Germinal center (tissue), 1 donor: ENCODE measurements at places on chromosomes 6 and 20.

GRCh38 chr6:15956205-15957106 lies 172.4 kb upstream of the MYLIP start:
- no peak for DNase-seq

DNA sequence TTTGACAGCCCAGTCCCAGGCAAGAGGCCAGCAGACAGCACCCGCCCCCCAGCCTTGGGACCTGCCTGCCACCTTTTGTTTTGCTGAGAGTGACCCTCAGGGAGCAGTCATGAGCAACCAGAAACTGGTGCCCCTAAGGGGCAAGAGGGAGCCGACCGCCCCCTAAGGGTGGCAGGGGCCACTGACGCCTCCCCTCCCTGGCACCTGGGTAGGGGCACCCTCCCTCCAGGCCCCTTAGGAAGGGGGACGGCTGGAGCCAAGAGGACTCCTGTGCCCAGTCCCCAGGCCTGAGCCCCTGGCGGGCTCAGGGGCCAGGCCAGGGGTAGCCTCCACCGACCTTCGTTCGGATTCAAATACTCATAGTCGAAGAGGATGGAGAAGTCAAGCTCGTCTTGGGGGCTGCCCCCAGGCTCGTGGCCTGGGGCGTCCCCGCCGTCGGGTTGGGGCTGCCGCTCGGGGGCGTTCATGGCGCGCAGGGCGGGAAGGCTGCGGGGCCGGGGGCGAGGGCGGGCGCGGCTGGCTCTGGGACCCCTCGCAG lies 417 bp downstream of the NFATC2 start:
- peak; percentile 83 for DNase-seq

GRCh38 chr6:160333841-160334240 lies 14.3 kb upstream of the SLC22A3 start:
- no peak for DNase-seq

DNA sequence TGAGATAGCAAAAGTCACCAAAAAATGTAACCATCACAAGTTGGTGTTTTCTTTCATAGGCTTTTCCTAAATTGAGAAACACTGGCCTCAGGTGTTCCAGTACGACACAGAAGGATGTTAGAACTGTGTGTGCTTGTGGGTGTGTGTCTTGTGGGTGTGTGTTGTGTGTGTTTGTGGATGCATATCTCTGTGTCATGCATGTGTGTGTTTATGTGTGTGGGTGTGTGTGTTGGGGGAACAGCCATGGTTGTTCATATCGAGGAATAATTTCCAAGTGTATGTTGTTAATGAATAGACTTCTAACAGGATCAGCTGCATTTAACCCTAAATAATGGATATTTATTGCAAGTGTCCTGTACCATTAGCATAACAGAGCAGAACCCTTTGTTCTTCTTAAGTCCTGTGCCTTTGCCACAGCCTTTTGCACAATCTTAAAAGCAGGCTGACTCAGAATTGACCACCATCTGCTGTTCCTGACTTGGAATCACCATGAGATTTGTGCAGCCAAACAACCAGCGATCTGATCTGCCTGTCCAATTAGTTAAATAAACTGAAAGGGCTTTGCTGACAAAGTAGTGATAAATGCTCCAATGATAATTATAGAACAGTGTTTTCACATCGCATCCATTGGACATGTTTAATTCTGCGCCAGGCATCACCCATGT lies 7.6 kb downstream of the CD93 start:
- no peak for DNase-seq

GRCh38 chr6:2579241-2579761 lies 171.4 kb downstream of the MYLK4 start:
- no peak for DNase-seq

DNA sequence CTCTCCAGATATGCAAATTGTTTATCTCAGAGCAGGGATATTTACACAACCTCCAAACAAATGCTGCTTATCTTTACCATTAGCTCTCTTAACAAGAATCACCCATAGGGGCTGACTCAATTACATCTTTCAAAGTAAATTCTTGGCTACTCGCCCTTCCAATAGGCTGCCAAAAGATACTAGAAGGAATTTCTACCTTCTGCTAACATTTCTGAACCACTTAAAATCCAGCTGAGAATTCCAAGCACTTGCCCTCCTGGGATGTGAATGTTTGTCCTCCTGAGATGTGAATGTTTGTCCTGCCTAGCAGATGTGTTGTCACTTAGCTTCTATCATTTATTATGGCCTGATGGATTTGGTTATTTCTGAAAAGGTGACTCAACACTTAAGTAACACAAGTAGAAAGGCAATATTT lies 388.0 kb downstream of the GJA1 start:
- DNase-seq: no peak

DNA sequence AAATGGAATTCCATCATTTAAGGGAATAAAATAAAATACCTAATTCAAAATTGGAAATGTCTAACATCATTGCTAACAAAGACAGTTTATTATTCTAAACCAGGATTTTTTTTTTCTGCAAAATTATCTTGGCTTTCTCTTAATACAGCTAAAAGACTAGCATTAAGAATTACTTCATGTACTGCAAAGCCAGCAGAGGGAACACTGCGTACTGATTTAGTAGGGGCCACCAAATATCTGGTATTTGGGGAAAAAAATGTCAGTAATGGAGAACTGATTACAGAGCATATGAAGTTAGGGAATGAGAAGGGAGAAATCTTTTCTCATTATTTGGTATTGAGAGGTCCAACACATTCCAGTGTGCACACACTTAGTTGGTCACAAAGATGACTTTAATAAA lies 3.2 kb upstream of the SOX4 start:
- no peak for DNase-seq

- DNase-seq: no peak
Measured at GRCh38 chr20:22379472-22379871, 204.9 kb downstream of the FOXA2 start.

DNA sequence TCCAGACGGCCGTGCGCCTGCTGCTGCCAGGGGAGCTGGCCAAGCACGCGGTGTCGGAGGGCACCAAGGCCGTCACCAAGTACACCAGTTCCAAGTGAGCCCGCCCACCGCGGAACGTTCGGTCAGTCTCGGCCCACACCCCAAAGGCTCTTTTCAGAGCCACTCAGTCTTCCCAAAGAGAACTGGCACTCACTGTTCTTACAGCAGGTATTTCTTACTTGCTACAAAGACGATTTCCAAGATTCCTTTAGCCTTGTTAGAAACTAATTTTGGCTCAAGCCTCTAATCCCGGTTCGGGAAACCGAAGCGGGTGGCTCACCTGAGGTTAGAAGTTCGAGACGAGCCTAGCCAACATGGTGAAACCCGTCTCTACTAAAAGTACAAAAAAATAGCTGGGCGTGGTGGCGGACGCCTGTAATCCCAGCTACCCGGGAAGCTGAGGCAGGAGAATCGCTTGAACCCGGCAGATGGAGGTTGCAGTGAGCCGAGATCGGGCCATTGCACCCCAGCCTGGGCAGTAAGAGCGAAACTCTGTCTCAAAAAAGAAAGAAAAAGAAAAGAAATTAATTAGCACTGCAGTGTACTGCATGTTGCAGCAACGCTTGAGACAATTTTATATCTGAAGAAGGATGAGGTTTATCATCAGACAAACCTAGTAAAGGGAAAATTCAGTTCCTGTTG lies 73.1 kb downstream of the OR2B2 start:
- no peak for DNase-seq

DNA sequence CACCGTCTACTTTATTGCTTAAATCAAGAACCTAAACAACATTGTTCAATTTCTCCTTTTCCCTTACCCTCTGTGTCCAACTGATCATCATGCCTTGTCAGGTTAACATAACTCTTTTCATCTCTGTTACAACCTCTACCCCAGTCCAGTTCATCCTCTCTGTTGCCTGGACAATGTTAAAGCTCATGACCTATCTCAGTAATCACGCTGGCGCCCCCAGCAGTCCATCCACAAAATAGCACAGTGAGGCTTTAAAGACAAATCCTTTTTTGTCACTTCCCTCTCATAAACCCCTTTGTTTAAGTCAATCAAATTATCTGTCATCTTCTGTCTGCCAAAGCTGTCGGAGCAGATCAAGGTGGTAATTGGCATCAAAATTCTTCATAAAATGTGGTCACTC lies 140.1 kb downstream of the QKI start:
- DNase-seq: peak; percentile 15

GRCh38 chr6:91926361-91926760 lies 1339.5 kb upstream of the MAP3K7 start:
- no peak for DNase-seq

DNA sequence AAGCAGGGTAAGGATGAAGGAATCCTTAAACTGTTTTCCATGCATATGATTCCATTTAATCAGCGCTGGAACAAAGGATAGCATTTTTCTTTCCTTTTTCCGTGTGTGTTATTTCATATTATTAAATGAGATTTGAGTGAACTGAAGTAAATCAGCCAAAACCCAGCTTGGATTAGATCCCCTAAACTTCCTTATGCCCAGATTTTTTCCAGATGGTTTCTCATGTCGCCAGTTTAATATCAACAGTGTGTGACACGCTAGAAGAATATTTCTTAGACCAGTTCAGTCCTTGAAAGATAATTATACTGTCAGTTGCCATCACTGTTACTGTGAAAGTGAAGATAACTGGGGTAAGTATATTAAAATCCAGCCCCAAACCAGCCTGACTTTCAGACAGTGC lies 1009.4 kb downstream of the KIF16B start:
- no peak for DNase-seq

- DNase-seq: no peak
Measured at GRCh38 chr6:74182992-74183391, 487.0 kb downstream of the CD109 start.

DNA sequence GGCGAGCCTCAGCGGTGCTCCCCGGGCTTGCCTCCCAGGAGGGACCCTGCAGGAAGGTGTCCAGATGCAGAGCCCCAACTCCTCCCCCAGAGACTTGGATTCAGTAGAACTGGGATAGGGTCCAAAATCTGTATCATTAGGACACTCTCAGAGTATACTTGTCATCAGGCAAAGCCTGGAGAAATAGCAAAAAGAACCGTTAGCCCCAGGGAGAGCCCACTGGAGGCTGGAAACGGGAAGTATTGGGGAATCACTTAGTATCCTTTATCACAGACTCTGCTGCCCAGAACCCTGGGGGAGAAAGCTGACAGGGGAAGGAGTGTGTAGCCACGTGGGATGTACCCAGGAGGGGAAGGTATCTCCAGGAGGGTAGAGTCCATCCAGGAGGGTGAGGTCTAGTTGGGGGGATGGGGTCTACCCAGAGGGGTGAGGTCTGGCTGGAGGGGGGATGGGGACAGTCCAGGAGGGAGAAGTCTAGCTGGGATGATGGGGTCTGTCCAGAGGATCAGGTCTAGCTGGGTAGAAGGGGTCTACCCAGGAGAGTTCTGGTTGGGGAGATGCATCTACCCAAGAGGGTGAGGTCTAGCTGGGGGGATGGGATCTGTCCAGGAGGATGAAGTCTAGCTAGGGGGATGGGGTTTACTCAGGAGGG lies 107.2 kb downstream of the LY86 start:
- no peak for DNase-seq

DNA sequence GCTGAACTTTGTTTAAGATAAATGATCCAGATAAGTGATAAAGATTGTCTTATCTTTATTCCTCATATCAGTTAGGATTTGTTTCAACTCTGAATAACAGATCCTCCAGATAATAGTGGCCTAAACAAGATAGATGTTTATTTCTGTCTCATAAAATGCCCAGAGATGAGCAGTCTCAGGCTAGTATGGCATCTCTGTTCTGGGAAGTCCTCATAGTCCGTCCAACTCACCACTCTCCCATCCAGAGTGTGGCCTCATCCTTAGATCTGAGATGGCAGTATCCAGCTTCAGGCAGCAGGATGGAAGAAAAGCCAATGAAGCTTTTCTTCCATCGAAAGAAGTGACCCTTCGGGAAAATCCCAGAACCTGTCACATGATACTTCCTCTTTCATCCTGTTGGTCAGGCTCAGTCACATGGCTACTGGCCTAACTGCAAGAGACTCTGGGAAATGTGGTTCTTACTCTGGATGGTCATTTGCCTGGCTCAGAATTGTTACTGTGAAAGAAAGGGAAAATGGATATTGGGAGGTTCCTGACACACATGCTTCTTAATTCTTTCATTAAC lies 29.4 kb upstream of the TAGAP start:
- DNase-seq: no peak

GRCh38 chr6:10873374-10873773 lies 8.5 kb downstream of the GCM2 start:
- no peak for DNase-seq

DNA sequence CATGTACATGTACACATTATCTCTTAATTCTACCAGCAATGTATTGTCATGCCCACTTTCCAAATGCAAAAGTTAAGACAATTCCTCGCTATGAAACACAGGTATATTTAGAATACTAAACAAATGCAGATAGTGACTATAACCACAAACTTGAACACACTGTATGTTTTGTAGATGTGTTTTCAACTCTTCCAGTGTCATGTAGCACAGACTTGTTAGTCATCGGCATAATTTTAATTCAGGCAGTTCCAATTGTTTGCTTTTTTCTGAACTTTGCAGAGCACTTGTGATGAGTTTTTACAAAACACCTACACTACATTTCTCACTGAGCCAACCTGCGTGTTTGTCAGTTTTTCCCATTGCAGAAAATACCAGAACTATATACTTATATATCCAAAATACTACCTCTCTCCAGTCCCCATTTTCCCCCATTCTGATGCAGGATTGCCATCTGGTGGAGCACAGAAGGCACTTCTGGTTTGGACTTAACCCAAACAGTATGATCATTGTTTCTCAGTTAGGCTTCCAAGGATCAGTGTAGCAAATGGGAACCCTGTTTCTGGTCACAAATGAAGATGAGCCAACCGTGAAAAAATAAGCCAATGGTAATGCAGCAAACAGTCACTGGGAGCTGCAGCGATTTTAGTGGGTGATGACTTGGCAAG lies 143.4 kb downstream of the ADGRB3 start:
- DNase-seq: no peak

DNA sequence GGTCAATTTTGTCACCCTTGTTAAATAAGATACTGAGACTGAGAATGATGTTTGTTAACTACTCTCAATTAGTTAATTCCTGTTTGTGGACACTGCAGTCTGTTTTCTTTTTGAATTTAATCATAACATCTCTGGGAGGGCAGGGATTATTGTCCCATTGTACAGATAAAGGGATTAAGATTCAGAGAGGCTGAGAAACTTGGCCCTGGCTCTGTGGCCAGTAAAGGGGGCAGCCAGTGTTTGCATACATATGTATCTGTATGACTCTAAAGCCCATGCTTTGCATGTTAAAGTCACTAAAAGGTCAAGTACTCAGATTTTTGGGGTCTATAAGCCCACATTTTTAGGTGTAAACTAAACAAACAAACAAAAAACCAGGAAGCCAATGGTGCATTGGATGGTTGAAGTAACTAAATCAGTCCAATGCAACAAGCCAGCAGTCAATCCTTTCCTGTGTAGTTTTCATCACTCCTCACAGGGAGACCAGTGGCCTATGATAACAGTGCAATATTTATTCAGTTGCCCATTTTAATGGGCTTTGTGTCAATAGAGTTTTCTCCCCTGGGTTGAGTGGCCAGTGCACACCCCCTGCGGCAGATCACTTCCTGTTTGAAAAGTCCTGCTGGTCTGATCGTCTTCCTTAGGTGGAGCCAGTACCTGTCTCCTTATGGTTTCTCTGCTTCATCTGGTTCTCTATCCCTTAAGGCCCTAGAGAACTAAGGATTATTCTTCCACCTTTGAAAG lies 106.7 kb downstream of the SLX4IP start:
- no peak for DNase-seq
